ENCODE measurements at places on chromosomes 3 and 15.

- peak; percentile 7 for DNase-seq
Measured at GRCh38 chr15:85534031-85534430, 153.6 kb downstream of the AKAP13 start.

GRCh38 chr15:51842852-51843737 lies 13.6 kb downstream of the TMOD3 start:
- peak; percentile 21 for DNase-seq

DNA sequence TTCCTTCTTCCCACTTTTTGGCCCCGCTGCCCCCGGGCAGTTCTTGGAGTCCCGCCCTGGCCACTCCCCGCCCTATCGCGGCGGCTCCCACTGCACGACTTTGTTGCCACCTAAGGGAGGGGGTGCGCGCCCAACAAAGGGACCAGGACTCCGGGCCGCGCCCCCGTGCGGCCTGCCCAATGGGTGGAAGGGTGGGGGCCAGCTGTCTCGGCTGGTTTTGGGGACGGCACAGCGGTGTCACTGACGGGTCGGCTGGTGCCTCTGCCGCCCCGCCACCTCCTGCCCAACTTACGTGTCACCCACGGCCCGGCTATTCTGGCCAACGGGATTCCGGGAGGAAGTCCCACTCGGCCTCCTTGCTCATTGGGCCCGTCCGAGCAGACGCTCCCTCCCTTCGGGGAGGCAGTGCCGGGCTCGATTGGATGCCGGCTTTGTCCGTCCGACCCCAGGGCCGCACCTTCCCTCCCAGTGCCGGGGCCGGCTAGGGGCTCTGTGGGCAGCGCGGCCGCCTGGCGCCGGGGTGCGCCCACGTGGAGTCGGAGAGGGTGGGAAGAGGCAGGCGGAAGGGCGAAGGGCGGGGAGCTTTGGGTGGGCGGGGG lies at the start of gene GOLIM4:
GOLIM4 (minus strand) TSS at position 314 of the 599 bp plus-strand sequence. CDS start 639 bp downstream, outside the sequence.
- DNase-seq: peak; percentile 2

GRCh38 chr3:86942206-86942605 lies 48.7 kb downstream of the VGLL3 start:
- DNase-seq: no peak

- DNase-seq: no peak
Measured at GRCh38 chr3:109382588-109382987, 45.2 kb upstream of the DPPA4 start.

GRCh38 chr3:69775751-69776150 lies 36.5 kb downstream of the MITF start:
- no peak for DNase-seq

- no peak for DNase-seq
Measured at GRCh38 chr15:32831485-32831884, 113.7 kb downstream of the GREM1 start.

DNA sequence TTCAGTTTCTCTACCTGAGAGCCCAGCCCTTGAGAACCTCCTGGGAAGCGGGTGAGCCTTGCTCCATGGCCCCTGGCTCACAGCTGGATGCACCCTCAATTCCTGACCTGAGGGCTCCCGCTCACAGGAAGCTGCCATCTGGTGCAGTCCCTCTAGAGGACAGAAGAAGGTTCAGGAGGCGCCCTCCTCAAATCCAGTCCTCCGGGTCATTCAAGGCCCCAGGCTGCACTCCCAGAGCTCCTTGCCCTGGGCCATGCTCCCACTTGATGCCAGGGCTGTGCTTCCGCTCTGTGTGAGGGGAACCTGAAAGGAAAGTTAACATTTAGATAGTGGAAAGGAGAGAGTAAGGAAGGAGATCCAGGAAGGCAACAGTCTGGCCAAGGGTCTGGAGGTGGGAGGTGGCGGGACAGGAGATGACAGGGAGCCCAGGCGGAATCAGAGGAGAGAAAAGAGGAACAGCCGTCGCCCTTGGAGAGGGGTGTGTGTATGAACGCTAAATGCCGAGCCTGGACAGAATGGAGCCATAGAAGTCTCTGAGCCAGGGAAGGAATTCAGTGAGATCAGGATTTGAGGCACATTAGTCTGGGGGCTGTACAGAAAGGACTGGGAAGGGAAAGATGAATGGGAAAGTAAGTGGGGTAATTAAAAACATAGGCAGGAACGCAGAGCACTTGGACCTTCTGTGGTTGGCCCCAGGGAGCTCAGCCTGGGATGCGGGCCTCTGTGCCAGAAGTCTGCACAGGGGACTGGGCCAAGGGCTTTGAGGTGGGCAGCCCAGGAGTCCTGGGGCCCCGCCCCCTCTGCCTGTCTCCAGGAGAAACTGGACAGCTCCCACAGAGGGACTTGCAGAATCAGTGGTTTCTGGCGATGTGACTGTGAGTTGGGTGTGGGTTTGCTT lies 26.1 kb downstream of the TBC1D21 start:
- no peak for DNase-seq

DNA sequence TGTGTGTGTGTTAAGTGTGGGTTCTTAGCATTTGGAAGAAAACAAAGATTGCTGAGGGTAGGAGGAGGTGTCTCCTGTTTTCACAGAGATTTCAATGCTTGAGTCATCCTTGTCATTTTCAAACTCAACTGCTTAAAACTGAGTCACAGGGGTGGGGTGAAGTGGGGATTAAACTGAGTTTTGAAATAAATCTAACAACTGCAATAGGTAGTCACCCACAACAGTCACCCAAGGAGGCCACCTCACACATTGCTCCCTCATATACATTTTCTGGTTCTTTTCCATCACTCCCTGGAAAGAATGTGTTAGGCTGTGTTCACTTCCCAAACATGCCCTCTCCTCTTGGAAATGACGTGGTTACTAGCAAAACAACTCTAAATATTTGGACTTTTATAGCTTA lies 187.7 kb upstream of the CMC1 start:
- no peak for DNase-seq

DNA sequence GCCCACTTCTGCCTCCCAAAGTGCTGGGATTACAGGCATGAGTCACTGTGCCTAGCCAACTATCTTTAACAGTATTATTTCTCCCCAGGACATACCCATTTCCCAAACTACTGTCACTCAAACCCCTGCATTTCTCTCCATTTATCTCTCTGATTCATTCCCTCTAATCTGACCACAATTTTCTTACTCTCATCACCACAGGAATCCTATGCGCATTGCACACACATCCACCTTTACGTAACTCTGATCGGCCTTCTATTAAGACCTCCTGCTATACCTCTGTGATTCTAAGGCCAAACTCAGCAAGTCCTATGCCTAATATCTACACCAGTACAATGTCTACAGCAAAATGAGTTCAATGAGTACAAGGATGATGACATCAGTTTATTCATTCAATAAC lies 235.0 kb downstream of the ULK4 start:
- DNase-seq: no peak

- DNase-seq: no peak
Measured at GRCh38 chr15:71888797-71889196, 78.4 kb downstream of the NR2E3 start.

- DNase-seq: no peak
Measured at GRCh38 chr3:99731499-99731898, 86.2 kb upstream of the CMSS1 start.

GRCh38 chr15:96837241-96837970 lies 506.9 kb downstream of the NR2F2 start:
- no peak for DNase-seq

GRCh38 chr15:42020713-42021273 lies at the start of gene PLA2G4E:
PLA2G4E (minus strand) TSS chr15:42021042; CDS start chr15:42021030, 12 bp downstream.
- DNase-seq: no peak

GRCh38 chr3:149363053-149363452 lies 14.4 kb downstream of the TM4SF1 start:
- DNase-seq: no peak

GRCh38 chr3:126009181-126009580 lies 40.2 kb downstream of the ROPN1B start:
- no peak for DNase-seq

DNA sequence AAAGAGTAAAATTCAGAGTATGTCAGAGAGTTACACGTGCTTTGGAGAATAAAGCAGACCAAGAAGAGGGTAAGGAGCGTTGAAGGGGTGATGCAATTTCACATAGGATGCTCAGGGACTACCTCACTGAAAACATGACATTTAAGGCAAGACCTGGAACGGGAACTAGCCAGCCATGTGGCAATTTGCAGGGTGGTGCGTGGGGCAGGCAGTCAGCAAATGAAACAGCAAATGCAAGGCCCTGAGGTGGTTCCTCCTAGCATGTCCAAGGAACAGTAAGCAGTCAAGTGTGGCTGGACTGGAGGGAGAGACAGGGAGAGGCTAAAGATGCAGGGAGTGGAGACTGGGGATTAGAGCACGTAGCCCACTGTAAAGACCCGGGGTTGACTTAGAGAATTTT lies 146.1 kb upstream of the LPP start:
- DNase-seq: no peak

DNA sequence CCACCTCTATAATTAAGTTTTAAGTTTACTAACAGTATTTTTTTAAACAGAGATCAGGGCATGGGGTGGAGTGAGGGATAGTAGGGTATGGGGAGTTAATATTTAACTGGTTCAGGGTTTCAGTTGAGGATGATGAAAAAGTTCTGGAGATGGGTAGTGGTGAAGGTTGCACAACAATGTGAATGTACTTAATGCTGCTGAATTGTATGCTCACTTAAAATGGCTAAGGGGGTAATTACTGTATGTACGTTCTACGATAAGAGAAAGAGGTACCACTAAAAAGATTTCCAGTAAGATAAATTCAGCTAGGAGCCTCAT lies 101.4 kb downstream of the TNIK start:
- DNase-seq: no peak

- no peak for DNase-seq
Measured at GRCh38 chr15:78104566-78105475, 12.5 kb downstream of the SH2D7 start.

- DNase-seq: no peak
Measured at GRCh38 chr3:16073203-16073602, 101.3 kb upstream of the GALNT15 start.

DNA sequence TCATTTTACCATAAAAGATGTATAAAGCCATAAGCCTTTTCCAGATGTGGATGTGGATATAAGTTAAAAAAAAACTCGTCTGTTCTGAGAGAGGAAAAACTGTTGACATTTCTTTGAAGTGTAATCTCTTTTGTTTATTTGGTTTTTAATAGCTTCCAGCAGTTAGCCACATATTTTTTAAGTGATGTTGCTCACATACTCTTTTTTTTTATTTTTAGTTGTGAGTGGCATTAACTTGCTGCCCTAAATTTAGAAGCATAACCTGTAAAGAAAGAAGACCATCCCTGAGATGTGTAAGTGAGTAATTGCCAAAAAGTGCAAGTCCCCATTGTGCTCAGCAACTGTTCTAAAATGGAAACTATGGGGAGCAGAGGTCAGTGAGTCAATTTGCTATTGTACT lies 415.9 kb upstream of the MDFIC2 start:
- no peak for DNase-seq

DNA sequence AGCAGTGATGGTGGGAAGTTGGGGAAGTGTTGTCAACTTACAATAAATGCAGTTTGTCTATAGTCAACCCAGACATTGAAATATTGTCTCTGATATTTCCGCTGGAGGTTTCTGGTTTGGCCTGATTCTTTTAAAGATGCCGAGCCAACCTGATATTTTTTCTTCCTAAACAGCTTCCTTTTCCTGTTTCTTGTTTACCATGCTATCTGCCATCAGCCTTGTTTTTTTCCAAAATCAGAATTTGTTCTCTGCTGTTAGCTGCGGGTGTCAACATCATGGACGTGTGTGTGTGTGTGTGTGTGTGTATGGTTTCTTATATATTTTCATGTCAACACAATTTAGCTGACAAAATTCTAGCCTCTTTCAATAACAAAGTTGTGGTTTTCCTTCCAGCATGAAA lies 41.2 kb upstream of the XCR1 start:
- no peak for DNase-seq

DNA sequence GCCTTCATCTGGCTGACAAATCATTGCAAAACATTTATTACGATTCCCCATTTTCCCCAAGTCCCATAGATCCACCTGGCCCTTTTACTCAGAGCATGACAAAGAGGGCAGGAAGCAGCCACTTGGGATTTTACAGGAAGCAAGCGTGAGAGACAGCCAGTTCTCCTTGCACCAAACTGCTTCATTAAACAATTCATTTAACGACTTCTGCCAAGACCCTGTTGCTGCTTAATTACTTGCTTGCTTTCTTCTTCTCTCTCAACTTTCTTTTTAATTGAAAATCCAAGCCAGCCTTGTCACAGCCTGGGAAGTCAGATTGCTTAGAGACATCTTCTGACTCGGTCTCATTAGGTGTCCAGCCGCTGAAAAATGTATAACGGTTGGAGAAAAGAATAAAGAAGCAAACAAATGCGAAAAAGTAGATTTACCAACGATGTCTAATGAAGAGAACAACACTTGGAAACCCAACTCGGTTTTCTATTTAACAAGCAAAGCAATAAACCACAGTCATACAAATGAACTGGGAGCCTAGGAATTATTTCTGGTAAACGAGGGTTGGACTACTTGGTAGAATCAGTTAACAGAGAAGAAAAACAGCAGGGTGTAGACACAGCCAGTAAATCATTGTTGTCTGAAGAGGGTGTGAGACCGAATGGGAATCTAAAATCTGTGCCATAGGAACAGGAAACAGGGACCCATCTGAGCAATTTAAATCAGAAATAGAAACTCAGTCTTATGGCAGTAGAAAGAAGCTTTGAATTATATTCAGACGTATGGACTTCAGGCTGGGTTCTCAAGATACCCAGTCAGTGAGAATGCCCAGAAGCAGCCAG lies 298.3 kb downstream of the LRRC3B start:
- DNase-seq: no peak

- DNase-seq: no peak
Measured at GRCh38 chr3:64291345-64291744, 66.1 kb upstream of the PRICKLE2 start.

- DNase-seq: no peak
Measured at GRCh38 chr3:174100744-174101143, 703.2 kb downstream of the NLGN1 start.

DNA sequence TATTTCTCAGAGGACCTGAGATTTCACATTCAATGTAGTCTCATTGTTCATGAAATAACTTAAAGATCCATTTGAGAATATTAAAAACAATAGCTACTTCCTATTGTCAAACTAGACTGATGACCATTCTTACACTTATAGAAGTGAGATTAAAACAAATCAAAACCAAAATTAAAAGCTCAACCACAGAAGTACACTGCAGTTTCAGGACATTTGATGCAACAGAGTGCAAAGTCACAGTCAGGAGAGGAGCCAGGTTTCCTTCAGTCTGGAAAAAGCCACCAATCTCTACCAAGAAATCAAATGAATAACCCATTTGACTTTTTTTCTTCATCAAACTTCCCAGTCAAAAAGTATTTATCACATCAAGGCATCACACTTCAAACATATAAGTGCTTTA lies 5.5 kb downstream of the CCPG1 start:
- no peak for DNase-seq

- DNase-seq: no peak
Measured at GRCh38 chr3:23940775-23941174, 4.3 kb upstream of the NR1D2 start.

DNA sequence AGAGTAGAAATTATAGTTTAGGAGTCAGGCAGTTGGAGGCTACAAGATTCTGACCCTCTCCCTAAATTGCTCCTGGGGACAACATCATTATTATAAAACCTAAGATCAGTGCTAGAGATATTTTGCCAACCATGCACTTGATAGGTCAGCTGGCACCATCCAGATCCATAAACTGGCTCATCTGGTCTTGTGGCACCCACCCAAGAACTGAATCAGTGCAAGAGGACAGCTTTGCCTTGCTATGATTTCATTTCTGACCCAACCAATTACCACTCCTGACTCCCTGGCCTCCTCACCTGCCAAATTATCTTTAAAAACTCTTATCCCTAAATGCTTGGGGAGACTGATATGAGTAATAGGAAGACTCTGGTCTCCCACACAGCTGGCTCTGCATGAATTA lies 461.1 kb upstream of the TGFBR2 start:
- DNase-seq: no peak

Measured in activated CD4-positive, alpha-beta T cell treated with anti-CD3 and anti-CD28 coated beads for 4 hours (primary cell).